ENCODE measurements at places on chromosomes 16 and 17.

- no peak for DNase-seq
Observed at GRCh38 chr17:69335058-69335457, 8.1 kb upstream of the ABCA5 start.

DNA sequence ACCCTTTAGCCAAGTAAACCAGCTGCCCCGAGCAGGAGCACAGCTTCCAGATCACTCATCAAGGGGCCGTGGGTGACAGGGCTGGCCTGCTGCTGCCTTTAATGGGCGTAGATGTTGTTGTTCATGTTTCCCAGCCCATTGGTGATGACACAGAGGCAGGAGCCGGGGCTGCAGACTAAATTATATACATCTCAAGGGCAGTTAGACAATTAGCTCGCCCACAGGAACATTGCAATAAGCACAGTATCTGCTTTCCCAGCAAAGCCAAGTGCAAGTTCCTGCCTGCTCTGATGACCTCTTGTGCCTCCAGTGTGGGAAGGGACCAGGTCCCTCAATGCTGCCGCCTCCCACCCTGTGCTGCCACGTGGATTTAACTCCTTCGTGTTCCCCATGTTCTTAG lies 485.8 kb downstream of the MAF start:
- DNase-seq = no peak

- DNase-seq = no peak
Observed at GRCh38 chr17:78472035-78472905, 93.8 kb downstream of the PGS1 start.

GRCh38 chr17:5115673-5116651 lies at the start of gene USP6:
TSS of gene USP6 (plus strand) at chr17:5116032. CDS start at chr17:5130368, 14,336 bp downstream.
- no peak for DNase-seq

- no peak for DNase-seq
Observed at GRCh38 chr17:73358668-73359067, 46.9 kb upstream of the CDC42EP4 start.

DNA sequence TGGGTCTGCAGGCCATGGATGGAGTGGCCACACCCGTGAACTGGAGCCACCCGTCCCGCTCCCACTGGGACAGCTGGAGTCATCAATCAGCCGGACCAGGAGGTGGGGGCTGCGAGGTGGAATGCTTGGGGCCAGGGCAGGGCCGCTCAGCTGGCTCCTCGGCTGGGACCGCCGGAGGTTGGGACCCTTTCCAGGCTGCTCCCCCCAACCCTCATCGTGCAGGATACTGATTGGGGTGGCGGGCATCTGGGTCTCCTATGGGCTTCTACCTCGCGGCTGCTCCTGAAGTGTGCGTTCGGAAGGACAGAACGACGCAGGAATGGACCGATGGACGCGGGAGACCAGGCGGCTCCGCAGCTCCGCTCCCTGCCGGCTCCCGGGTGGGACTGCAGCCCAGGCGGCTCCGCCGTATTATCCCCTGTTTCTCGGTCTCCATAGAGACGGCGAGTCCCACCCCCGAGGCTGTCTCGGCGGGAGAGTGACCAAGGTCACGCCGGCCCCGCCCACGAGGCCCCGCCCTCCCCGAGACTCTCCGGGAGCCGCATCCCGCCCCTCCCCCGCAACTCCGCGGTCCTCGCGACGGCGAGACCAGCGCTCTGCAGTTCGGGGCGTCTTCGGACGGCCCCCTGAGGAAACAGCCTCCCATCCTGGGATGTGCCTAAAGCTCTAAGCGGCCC lies at the start of gene TPPP3:
Gene TPPP3, minus strand, starts transcription at position 388 of the 677 bp plus-strand sequence. CDS start 2,387 bp downstream, outside the sequence.
- DNase-seq = no peak

- DNase-seq = no peak
Observed at GRCh38 chr17:51456942-51457341, 196.6 kb downstream of the UTP18 start.

DNA sequence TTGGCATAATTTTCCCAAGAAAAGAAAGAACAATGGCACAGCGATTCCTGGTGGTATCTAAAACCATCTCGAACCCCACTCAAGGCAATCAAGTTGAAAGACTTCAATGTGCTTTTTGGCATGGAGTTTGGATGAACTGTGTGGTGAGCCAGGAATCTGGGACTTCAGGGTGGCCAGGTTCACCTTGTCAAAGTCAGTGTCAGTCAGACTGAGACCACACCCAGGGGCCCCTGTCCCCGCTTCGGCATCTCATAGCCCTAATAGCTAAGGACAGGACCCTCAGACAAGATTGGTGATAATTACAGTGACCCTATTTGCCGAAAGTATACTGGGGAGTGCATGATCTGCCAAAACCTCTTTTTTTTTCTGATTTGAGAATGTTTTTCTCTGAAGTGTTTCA lies 25.8 kb downstream of the WFDC1 start:
- DNase-seq = no peak

- no peak for DNase-seq
Observed at GRCh38 chr16:56520251-56520577, 390 bp upstream of the BBS2 start.

DNA sequence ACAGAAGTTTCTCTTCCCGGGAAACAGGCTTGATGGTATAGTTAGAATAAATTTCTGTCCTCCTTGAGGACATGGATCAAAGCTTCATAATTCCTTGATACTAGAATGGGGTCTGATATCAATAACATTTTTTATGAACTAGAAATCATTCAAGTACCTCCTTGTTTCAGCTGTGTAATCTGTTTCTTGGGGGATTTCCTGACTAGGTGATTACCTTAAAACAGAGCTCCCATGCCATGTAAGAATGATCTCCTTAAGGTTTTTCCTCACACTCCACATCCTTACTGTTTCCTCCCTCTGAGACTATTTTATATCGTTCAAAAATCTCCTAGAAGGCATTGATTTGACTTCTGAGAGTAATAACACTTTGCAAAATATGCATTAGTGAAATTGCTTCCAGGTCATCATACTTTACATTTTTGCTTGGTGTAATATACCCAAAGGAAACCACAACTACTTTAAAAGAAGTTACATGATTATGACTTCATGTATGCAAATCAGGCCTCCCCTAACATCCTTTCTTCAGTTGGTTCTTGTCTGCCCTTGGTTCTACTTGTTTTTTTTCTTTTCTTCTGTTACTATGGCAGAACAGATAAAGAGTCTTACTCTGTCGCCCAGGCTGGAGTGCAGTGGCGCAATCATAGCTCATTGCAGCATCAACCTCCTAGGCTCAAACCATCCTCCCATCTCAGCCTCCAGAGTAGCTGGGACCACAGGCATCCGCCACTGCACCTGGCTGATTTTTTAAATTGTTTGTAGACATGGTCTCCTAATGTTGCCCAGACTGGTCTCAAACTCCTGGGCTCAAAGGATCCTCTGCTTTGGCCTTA lies 388.8 kb downstream of the ZFHX3 start:
- no peak for DNase-seq

- no peak for DNase-seq
Observed at GRCh38 chr16:54208237-54208636, 78.3 kb downstream of the IRX3 start.

DNA sequence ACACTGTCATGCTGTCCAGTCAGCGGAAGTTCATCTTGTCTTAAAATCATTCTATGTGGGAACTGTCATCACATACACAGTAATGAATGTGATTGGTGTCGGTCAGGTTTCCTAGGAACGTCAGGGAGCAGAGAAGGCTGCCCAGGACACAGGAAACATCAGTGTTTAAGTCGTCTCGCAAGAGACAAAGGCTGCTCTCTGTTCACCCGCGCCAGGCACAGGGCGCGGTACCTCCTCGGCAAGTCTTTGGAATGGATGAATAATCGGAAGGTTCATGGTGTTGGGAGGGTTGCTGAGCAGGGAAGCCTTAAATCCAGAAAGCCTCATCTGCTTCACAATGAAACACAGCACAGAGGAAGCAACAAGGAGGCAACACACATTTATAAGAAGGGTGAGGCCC lies 148.2 kb downstream of the CPPED1 start:
- DNase-seq = no peak

DNA sequence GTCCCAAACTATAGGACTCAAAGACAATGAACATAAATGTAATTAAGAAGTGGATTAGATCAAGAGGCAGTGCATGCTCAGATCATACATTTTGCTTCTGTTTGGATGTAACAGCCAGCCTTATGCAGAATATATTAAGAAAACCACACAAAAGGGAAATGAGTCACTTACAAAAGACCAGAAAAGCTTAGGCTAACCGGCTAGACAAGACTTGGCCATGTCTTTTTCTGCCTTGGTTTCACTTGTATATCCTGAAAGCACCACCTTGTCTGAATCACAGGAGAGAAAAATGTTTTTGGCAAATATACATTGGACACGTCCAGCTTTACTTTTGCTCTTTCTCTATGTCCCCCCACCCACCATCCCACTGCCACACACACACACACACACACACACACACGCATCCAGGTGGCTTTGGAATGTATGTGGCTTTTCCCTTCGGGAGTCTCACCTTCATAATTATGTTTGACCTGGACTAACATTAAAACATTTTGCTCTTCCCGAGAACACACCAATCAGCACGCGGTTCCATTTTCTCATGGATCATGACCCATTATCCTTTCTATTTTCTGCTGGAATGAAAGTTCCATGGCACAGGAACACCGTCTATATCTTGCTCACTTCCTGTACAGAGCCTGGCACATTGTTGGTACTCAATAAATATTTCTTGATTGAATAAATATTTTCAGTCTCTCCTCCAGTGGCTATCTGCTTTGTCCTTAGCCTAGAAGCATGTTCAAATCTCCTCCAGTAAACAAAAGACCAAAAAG lies 64.6 kb downstream of the CDK5R1 start:
- no peak for DNase-seq

GRCh38 chr16:73396556-73396955 lies 348.6 kb upstream of the ZFHX3 start:
- DNase-seq = no peak

GRCh38 chr17:64773836-64774761 lies 112.0 kb upstream of the SMURF2 start:
- DNase-seq = no peak

DNA sequence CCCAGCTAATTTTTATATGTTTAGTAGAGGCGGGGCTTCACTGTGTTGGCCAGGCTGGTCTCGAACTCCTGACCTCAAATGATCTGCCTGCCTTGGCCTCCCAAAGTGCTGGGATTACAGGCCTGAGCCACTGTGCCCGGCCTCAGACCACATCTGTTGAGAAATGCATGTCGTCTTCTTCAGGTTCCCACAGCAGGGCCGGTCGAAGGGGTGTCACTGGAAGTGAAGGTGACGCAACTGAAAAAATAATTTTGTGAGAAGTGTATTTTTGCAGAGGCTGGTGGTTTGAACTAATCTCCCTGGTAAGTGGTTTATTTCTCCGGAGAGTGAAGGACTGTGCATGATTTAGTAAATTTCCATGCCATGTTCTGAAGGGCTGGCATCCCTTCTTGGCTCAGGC lies 33.4 kb upstream of the IL34 start:
- DNase-seq = no peak

DNA sequence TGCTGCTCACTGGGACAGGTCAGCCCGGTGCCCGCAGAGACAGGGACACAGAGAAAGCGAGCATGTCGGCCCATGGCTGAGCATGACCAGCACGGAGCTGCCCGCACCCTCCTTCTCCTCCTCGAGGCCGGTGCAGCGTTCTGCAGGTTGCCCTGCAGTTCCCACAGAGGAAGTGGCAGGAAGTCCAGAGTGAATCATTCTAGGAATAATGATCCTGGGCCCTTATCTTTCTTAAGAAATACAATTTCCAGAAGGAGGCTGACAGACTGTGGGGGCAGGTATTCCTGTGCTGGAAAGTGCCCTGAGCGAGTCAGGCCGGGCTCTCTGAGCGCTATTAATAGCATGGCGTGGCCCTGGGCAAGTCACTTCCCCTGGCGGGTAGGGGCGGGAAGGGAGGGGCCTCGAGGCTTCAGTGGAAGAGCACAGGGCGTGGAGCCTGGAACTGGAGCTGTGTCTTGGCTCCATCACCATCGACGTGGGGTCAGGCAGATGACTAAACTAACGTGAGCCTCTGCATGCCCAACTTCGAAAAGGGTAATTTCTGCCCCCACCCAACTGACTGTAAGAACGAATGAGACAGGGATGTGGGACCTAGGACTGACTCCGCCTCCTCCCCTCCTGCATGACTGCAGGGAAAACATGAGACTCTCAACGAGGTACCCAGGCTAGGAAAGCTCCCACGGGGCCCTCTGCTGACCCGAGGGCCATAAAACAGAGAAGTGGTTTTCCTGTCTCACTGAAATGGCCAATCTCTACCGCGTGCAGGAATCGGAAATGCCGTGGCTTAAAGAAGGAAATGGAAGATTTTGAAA lies 9.8 kb downstream of the TMEM204 start:
- peak; percentile 68 for DNase-seq

DNA sequence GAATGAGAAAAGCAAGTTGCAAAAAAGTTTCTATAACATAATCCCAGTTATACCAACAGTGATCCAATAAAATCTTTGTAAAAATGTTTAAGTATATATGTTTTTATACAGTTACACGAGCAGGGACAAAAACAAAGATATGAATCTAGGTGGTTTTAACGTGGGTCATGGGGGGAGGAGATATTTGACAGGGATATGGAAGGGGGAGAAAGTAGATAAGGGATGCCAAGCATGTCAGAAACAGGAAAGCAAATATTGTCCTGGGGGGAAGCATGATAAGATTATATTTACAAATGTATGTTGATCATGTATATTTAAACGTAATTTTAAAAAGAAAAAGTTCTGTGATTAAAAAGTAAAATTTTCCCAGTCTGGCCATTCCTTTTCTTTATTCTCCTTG lies 43.1 kb downstream of the TNRC6C start:
- no peak for DNase-seq

DNA sequence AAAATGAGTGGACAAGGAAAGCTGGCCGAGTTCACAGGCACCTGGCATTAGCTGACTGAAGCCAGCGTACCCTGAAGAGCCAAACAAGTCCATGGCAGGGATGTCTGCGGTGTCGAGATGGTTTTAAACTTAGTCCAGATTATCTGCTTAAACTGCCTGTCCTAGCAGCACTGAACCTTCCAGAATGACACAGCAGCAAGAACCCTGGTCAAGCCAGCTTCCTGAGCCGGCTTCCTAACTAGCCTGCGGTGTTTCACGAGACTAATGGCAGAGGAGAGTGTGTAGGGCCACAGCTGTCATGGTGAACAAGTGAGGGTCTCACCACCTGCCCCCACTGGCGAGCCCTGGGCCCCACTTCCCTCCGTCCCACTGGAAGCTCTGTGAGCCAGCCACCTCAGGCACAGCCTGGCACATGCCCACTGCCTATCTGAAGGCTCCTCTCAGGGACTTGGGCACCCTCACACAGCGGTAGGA lies 28.8 kb upstream of the MTSS2 start:
- no peak for DNase-seq

- no peak for DNase-seq
Observed at GRCh38 chr17:19533036-19533717, 477 bp upstream of the SLC47A1 start.

GRCh38 chr16:58348986-58349385 lies 43.3 kb upstream of the GINS3 start:
- no peak for DNase-seq

GRCh38 chr16:46775214-46775613 lies 27.1 kb upstream of the MYLK3 start:
- no peak for DNase-seq

DNA sequence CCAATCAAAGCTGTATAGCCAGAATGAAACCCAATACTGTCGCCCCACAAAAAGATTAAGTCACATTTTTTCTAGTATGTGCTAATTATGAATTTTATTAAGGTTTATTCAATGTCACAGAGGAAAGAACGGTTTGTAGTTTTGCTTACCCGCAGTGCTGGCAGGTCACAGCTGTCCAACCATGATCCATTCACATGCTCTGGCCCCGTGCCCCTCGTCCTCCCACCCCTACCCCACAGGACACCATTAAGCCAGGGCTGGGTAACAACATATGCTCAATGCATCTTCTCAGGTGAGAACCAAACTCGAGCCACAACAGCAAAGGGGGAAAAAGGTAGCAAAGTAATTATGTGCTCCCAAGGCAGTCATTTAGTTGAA lies 589 bp upstream of the FBF1 start:
- DNase-seq = no peak

- no peak for DNase-seq
Observed at GRCh38 chr17:6444571-6445335, 498 bp downstream of the PIMREG start.
